ENCODE measurements at places on chromosomes 13 and 19. TPM values are rescaled to one million over a fixed set of nuclear protein-coding genes. Genes with fewer than 3 reads are reported as not detected.

Gene C19orf12
- total RNA-seq: 43.7 TPM

Gene ZAR1L
- total RNA-seq: not detected

Gene KLF5
- 7.0 TPM for total RNA-seq

Gene KCNN4
- 3.3 TPM for total RNA-seq

Gene AMER2
- total RNA-seq: not detected

Gene ZNF90
- 2.4 TPM for total RNA-seq

Gene IL17D
- 12.3 TPM for total RNA-seq

Gene SYT3
- 0.28 TPM for total RNA-seq
